ENCODE measurements at places on chromosomes 6 and 20. TPM values are rescaled to one million over a fixed set of nuclear protein-coding genes. Genes with fewer than 3 reads are reported as not detected.

CAP2 gene
- 49.1 TPM for total RNA-seq

CD24 gene
- 95.1 TPM for total RNA-seq

C6orf163 gene
- 1.6 TPM for total RNA-seq

GRCh38 chr6:16705081-16705993, 55.9 kb downstream of the ATXN1 start:
- H3K27me3 ChIP-seq = no peaks in the 10 kb centered on the region
- no peaks in the 10 kb centered on the region for H3K36me3 ChIP-seq
- H3K27ac ChIP-seq = peak overlapping the region; percentile 77
- peaks cover 43% of the 10 kb centered on the region for H3K4me1 ChIP-seq

GRCh38 chr20:36871640-36872570, 4.0 kb upstream of the TLDC2 start:
- no peaks in the 10 kb centered on the region for H3K27me3 ChIP-seq
- H3K36me3 ChIP-seq = no peaks in the 10 kb centered on the region
- H3K4me3 ChIP-seq = no peak overlapping the region
- H3K4me1 ChIP-seq = peaks cover 2% of the 10 kb centered on the region
- no peak for DNase-seq
- no peak overlapping the region for H3K27ac ChIP-seq

- H3K27ac ChIP-seq = no peak overlapping the region
- H3K27me3 ChIP-seq = no peaks in the 10 kb centered on the region
- no peak for DNase-seq
- no peak overlapping the region for H3K4me3 ChIP-seq
- no peaks in the 10 kb centered on the region for H3K4me1 ChIP-seq
Observed at GRCh38 chr20:19838468-19838867, 80.4 kb downstream of the RIN2 start.

GRCh38 chr6:91280494-91280830, 693.6 kb upstream of the MAP3K7 start:
- DNase-seq = no peak
- H3K4me1 ChIP-seq = no peaks in the 10 kb centered on the region
- no peak overlapping the region for H3K4me3 ChIP-seq
- H3K27me3 ChIP-seq = no peaks in the 10 kb centered on the region
- H3K27ac ChIP-seq = no peak overlapping the region

DNA sequence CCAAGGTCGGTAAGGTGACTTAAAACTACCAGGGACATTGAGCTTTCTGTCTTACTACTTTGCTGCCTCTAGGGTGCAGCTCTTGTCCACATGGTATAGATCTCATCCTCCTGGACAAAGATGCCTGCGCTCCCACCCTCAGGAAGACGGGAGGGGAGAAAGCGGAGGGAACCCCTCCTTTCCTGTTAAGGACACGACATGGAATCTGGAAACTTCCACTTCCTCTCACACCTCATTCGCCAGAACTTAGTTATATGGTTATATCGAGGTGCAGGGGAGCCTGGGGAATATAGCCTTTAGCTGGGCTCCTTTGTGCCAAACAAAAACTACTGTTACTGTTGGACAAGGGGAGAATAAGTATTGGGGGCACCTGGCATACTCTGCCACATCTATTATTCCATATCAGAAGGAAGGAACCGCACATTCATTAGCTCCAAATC, 224.3 kb upstream of the TSHZ2 start:
- H3K27ac ChIP-seq = no peak overlapping the region
- no peaks in the 10 kb centered on the region for H3K27me3 ChIP-seq
- H3K4me1 ChIP-seq = no peaks in the 10 kb centered on the region
- no peak overlapping the region for H3K4me3 ChIP-seq
- H3K36me3 ChIP-seq = no peaks in the 10 kb centered on the region

GRCh38 chr20:60931696-60932095, 320.4 kb upstream of the CDH4 start:
- no peak overlapping the region for H3K4me3 ChIP-seq
- no peak for DNase-seq
- no peaks in the 10 kb centered on the region for H3K27me3 ChIP-seq
- H3K27ac ChIP-seq = no peak overlapping the region

- H3K27me3 ChIP-seq = peaks cover 12% of the 10 kb centered on the region
- H3K27ac ChIP-seq = no peak overlapping the region
- DNase-seq = no peak
- no peaks in the 10 kb centered on the region for H3K36me3 ChIP-seq
Observed at GRCh38 chr20:46267108-46268105, 40.9 kb downstream of the CDH22 start.

- no peak overlapping the region for H3K27ac ChIP-seq
- no peaks in the 10 kb centered on the region for H3K27me3 ChIP-seq
Observed at GRCh38 chr6:108606250-108606690, 45.6 kb downstream of the FOXO3 start.

GRCh38 chr6:145809785-145810184, 4.8 kb downstream of the FBXO30 start:
- peak; percentile 47 for DNase-seq
- no peak overlapping the region for H3K27ac ChIP-seq
- H3K4me1 ChIP-seq = peaks cover 5% of the 10 kb centered on the region
- no peaks in the 10 kb centered on the region for H3K27me3 ChIP-seq

DNA sequence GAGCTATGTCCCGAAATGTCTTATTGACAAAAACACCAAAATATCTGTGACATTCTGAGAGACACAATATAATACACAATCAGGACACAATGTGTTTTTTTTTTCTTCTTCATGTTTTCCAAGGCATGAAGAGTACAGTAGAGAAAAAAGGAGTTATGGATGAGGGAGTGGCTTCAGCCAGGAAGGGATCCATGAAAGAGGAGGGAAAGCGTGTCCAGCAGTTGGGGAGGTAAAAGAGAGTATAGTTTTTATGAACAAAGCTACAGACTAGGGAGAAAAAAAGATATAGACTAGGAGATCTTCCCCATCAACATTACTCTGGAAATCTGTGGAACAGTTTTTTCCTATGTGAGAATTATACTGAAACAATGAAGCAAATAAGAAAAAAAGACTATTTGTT, 38.9 kb upstream of the PRIM2 start:
- no peak overlapping the region for H3K4me3 ChIP-seq
- no peaks in the 10 kb centered on the region for H3K36me3 ChIP-seq
- H3K27me3 ChIP-seq = no peaks in the 10 kb centered on the region
- H3K4me1 ChIP-seq = no peaks in the 10 kb centered on the region
- DNase-seq = no peak

- peak; percentile 27 for DNase-seq
- no peaks in the 10 kb centered on the region for H3K36me3 ChIP-seq
- no peaks in the 10 kb centered on the region for H3K27me3 ChIP-seq
Observed at GRCh38 chr6:137798846-137799245, 68.2 kb upstream of the TNFAIP3 start.

- peaks cover 4% of the 10 kb centered on the region for H3K27me3 ChIP-seq
- H3K4me3 ChIP-seq = no peak overlapping the region
- DNase-seq = peak; percentile 65
- no peak overlapping the region for H3K27ac ChIP-seq
Observed at GRCh38 chr20:36128463-36129159, 25.9 kb upstream of the EPB41L1 start.

- no peak overlapping the region for H3K4me3 ChIP-seq
- H3K4me1 ChIP-seq = no peaks in the 10 kb centered on the region
- no peak overlapping the region for H3K27ac ChIP-seq
- no peaks in the 10 kb centered on the region for H3K27me3 ChIP-seq
Observed at GRCh38 chr6:89575562-89575960, 63.0 kb downstream of the LYRM2 start.

DNA sequence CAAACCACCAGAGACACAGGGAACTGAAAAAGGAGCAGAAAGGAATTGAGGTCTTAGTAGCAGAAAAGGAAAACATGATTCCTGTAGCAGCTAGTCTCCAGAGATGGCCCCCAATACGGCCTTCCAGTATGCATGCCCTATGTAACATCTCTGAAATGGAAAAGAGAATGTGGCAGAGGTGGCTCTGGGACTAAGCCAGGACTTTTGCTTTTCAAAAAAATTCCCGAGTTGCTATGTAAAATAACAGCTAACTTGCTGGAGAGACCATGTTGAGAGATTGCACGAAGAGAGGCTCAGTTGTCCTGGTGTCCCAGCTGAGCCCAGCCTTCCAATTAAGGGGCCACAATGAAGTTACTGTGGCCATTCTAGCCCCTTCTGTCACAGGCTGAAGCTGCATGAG, 27.7 kb downstream of the IL20RA start:
- H3K27ac ChIP-seq = peak overlapping the region; percentile 45
- peaks cover 16% of the 10 kb centered on the region for H3K4me1 ChIP-seq
- H3K27me3 ChIP-seq = no peaks in the 10 kb centered on the region
- no peak for DNase-seq

DNA sequence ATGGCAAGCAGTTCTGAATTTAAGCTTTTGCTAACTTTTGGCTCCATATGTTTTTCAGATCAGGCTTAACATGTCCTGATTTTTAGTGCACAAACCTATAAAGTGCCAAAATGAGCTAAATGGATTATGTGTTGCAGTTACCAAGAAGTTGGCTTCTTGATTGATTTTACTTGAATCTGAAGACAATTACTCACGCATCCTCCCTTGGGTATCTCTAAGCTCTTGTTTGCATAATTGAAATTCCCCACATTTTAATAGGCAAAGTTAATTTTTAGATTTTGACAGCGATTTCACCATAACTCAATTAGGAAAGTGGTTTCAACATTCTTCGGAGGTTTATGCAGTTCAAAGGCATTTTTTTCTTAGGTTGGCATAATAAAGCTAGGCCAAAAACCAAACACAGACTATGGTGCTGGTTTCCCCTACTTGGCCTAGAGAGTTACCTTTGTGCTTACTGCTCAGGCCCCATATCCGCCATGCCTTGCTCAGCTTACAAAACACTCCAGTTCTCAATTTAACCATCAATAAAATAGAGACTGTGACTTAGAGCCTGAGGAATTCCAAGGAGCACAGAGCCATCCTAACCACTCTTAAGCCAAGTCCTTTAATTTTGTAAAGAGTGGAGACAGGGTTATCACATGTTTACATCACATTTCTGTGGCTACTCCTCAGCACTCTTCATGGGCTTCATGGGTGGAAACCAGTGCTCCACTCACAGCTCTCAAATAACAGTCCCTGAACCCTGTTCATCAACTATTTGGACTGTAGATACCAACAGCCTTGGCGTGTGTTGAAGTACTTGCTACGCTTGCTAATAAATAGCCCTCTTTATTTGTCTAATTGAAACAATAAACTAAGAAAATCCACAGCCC, 32.1 kb downstream of the LAMA4 start:
- no peaks in the 10 kb centered on the region for H3K36me3 ChIP-seq
- no peak overlapping the region for H3K4me3 ChIP-seq
- no peaks in the 10 kb centered on the region for H3K27me3 ChIP-seq
- peak overlapping the region; percentile 44 for H3K27ac ChIP-seq
- peaks cover 38% of the 10 kb centered on the region for H3K4me1 ChIP-seq

- no peaks in the 10 kb centered on the region for H3K4me1 ChIP-seq
- H3K27me3 ChIP-seq = no peaks in the 10 kb centered on the region
- H3K4me3 ChIP-seq = no peak overlapping the region
- H3K36me3 ChIP-seq = no peaks in the 10 kb centered on the region
- DNase-seq = no peak
Observed at GRCh38 chr6:95274686-95275235, 302.6 kb upstream of the MANEA start.

DNA sequence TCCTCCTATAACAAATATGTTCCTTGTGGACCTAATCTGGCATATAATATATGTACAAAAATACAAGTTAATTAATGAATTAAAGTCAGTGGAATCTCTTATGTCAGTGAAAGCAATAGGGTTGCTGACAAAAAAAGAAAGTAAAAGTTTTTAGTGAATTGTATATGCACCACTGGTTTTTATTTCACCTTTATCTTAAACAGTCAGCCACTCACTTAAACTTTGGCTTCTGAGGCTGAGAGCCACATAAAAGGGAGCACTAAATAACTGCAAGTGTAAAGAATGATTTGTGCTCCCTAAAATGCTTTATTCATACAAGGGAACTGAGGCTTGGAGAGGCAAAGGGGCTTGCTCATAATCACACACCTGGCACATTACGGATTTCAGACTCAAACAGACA, 9.9 kb upstream of the F13A1 start:
- peaks cover 6% of the 10 kb centered on the region for H3K4me1 ChIP-seq
- H3K27me3 ChIP-seq = no peaks in the 10 kb centered on the region
- H3K36me3 ChIP-seq = no peaks in the 10 kb centered on the region
- no peak for DNase-seq

DNA sequence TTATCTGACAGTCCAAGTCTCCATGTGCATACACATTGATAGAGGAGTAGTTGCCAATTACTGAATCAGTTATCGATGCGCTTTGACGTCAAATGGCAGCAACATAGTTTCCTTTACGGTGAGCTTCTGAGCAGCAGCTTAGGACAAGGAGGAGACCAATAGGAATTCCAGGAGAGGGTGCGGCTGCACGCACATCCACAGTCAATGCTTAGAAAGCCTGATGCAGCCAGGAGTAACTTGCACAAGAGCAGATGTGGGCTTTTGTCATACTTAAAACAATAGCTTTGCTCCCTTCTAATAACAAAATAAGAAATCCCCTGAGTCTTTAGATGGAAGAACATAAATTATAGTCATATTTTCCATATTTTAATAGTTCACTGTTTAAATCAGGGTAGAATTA, 442.1 kb downstream of the BCKDHB start:
- H3K4me3 ChIP-seq = no peak overlapping the region
- H3K27ac ChIP-seq = peak overlapping the region; percentile 76
- peak; percentile 69 for DNase-seq
- H3K36me3 ChIP-seq = no peaks in the 10 kb centered on the region
- peaks cover 22% of the 10 kb centered on the region for H3K4me1 ChIP-seq

GRCh38 chr6:11727998-11728961, 50.3 kb downstream of the ADTRP start:
- H3K36me3 ChIP-seq = no peaks in the 10 kb centered on the region
- no peak for DNase-seq
- H3K27me3 ChIP-seq = no peaks in the 10 kb centered on the region
- H3K27ac ChIP-seq = no peak overlapping the region
- no peaks in the 10 kb centered on the region for H3K4me1 ChIP-seq
- H3K4me3 ChIP-seq = no peak overlapping the region

- H3K4me1 ChIP-seq = no peaks in the 10 kb centered on the region
- no peaks in the 10 kb centered on the region for H3K36me3 ChIP-seq
- H3K4me3 ChIP-seq = no peak overlapping the region
- no peaks in the 10 kb centered on the region for H3K27me3 ChIP-seq
Observed at GRCh38 chr6:138885156-138885819, 89.4 kb downstream of the ECT2L start.

DNA sequence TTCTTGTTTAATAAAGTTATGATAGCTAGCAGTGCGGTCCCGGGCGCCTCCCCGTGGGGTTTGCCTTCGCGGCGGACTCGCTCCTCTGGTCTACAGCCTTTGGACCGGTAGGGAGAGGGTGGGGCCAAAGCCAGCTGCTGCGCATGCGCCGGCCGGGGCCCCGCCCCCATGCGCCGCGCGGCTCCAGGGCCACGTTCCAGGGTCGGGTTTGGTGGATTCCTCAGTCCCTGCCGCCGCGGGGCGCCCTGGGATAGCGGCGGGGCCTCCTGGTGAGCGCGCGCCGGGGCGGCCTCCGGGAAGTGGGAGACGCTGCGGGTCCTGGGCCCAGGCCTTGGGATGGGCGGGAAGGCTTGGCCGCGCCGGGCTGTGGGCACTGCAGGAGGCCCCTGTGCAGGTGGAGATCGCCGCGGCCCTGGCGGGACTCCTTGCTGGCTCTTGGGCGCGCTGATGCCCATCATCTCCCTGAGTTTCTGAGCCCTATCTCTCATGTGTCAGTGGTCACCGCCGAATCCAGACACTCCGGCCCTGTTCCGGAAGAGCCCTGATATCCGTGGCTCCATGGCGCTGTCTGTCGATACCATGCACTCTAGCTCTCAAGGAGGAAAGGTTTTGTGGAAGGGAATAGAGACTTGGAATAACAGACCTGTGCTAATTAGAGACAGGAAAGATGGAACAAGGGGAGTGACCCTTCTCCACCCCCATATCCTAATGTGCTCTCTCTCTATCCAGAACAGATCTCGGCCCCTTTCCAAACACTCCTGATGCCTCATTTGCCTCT, at the start of gene VARS2:
Gene VARS2, plus strand, starts transcription at position 163 of the 778 bp plus-strand sequence. Its CDS starts 599 bp downstream, at position 762.
- peak within 1 kb of the TSS; percentile 63 for H3K27ac ChIP-seq
- H3K4me3 ChIP-seq = peak within 1 kb of the TSS; percentile 53
- peaks cover 19% of the 10 kb centered on the region for H3K36me3 ChIP-seq
- no peaks in the 10 kb centered on the region for H3K27me3 ChIP-seq

Data from astrocyte (in vitro differentiated cells and primary cell).